ENCODE measurements at places on chromosomes 4 and X. TPM values are rescaled to one million over a fixed set of nuclear protein-coding genes. Genes with fewer than 3 reads are reported as not detected.

PPP1R2C gene
- not detected for total RNA-seq

MGARP gene
- 0.57 TPM for total RNA-seq

ABRAXAS1 gene
- total RNA-seq = 7.0 TPM

ARHGEF38 gene
- not detected for total RNA-seq

VCX3A gene
- not detected for total RNA-seq

FOXO4 gene
- 1.4 TPM for total RNA-seq

SPANXA1 gene
- total RNA-seq = 0.25 TPM

MID1 gene
- 36.1 TPM for total RNA-seq

MAGEB16 gene
- total RNA-seq = not detected

NAP1L2 gene
- 1.2 TPM for total RNA-seq

AWAT2 gene
- not detected for total RNA-seq

CLGN gene
- 5.4 TPM for total RNA-seq

APELA gene
- total RNA-seq = not detected

FANCB gene
- total RNA-seq = 3.1 TPM

OTUD4 gene
- total RNA-seq = 16.8 TPM

S100G gene
- total RNA-seq = not detected

LGI2 gene
- total RNA-seq = 0.09 TPM

MFAP3L gene
- 3.7 TPM for total RNA-seq

ETDA gene
- not detected for total RNA-seq

ARSD gene
- 16.3 TPM for total RNA-seq

NSUN7 gene
- total RNA-seq = 0.39 TPM

AREG gene
- 23.9 TPM for total RNA-seq

SERTM2 gene
- total RNA-seq = not detected

NAA11 gene
- not detected for total RNA-seq

STATH gene
- total RNA-seq = not detected

GTPBP6 gene
- total RNA-seq = 33.3 TPM

NIPAL1 gene
- total RNA-seq = 0.39 TPM

PFKFB1 gene
- total RNA-seq = not detected
